ENCODE measurements at places on chromosomes 3 and 15.

GRCh38 chr15:52208306-52208946 lies 17.2 kb upstream of the GNB5 start:
- peak; percentile 15 for DNase-seq

- no peak for DNase-seq
These were observed 401.3 kb upstream of the CFAP20DC start for GRCh38 chr3:59450946-59451763.

- no peak for DNase-seq
These were observed 990 bp upstream of the ZNF148 start for GRCh38 chr3:125375950-125376679.

DNA sequence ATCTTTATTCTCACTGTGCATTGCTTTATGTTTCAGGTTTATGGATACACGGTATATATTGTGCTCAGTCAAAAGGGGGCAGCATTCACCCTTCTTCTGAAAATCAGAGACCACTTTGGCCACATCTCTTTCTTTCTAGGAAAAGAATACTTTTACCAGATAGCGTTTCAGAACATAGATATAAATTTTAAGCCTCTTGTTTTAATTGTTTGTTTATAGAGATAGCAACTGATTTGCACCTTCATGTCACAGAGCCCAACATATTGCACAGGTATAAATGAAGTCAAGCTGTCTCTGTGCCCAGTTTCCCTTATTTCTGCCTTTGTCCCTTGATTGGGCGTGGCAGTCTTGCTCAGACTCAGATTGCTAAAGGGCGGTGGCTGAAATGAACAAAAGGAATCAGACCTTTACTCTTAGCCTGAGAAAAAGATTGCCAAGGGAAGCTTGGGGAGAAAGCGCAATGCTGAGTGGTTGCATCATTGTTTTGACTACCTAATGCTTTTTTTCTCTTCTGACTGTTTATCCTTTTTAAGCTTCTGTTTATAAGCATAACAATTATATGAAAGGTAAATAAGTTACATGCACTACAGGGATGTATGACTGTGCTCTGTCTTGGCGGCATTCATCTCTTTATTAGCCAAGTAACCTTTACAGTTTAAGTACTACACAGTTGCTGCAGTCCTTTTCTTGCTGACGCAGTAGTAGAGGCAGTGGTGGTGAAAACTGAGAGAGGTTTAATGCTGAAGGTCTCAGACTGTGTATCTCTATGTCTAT lies 70.8 kb upstream of the ZBTB20 start:
- DNase-seq: peak; percentile 0

Measured in CD14-positive monocyte (primary cell).